MV-4-11 (cell line): ENCODE measurements at places on chromosomes 5 and 9.
A peak's percentile ranks its signal among the peaks of the same experiment; 100 is the strongest.

GRCh38 chr5:17330386-17330785 is 113.0 kb downstream of the BASP1 start:
- no peak for DNase-seq

GRCh38 chr5:152514827-152515397 is 109.8 kb upstream of the NMUR2 start:
- peak; percentile 28 for DNase-seq

DNA sequence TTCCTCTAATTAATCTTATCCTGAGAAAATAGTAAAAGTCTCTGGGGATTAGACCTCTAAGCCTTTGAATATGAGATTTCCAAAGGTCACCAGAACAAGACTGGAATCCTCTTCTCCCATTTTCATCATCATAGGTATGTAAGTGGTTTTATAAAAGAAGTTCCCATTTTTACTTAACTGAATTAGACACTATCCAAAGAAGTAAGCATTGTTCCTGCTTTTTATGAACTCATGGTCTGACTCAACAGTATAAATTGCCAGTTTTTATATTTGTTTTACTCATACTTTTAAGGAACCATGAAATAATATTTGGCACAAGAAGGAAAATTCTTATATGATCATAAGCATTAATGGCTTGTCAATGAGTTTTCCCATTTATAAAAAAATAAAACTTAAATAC is 167.1 kb upstream of the ADRA1B start:
- DNase-seq: no peak

GRCh38 chr9:77865385-77866047 is 166.1 kb downstream of the GNAQ start:
- DNase-seq: no peak

- no peak for DNase-seq
Measured at GRCh38 chr5:133732536-133732935, 120.2 kb upstream of the FSTL4 start.

DNA sequence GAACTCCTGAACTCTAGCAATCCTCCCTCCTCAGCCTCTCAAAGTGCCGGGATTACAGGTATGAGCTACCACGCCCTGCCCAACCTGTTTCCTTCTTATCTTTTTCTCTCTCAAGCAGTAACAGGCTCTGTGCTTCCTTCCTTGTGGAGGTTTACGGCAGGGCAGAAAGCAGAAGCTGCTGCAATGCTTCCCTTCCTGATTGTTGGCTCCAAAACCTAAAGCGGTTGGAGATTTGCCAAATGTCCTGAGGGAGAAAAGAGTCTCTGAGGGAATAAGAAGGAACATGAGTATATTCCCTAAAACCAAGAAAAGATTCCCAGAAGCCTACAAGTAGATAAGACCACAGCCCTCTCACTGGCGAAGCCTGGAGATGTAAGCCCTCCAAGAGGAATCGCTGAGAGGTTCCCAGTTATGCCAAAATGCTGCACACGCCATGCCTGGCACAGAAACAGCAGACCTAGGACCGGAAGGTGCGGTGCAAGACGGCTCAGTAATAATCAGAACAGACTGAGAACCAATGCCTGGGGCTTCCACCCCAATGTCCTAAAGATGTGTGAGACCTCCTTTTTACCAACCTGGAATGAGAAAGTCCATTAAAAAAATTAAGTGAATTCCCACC is 73.2 kb downstream of the APTX start:
- DNase-seq: peak; percentile 66

- DNase-seq: no peak
Measured at GRCh38 chr5:95817430-95817829, 5.1 kb downstream of the GLRX start.
